Lung (tissue), 17 donors: ENCODE measurements at places on chromosomes 11 and 22.

DNA sequence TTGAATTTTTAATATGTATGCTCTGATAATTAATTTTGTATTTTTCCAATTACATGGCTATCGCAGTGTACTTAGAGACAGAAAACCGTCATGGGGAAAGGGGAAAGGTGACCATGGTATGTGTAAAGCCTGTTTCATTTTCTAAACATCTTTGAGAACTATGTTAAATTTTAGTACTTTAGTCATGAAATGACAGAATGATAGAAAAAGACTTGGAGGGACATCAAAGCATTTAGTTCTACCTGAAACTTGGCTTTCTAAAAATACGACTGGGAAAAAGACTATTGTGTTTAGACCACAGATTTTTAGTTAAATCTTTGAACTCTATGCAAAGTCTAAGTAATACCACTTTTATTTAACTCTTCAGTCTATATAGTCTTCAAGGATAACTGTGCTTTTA lies 54.1 kb downstream of the MAML2 start:
- no peak overlapping the region for H3K4me3 ChIP-seq
- H3K27ac ChIP-seq = no peak overlapping the region
- no peaks in the 10 kb centered on the region for H3K27me3 ChIP-seq
- H3K36me3 ChIP-seq = no peaks in the 10 kb centered on the region
- no peak for DNase-seq
- H3K4me1 ChIP-seq = peaks cover 25% of the 10 kb centered on the region

DNA sequence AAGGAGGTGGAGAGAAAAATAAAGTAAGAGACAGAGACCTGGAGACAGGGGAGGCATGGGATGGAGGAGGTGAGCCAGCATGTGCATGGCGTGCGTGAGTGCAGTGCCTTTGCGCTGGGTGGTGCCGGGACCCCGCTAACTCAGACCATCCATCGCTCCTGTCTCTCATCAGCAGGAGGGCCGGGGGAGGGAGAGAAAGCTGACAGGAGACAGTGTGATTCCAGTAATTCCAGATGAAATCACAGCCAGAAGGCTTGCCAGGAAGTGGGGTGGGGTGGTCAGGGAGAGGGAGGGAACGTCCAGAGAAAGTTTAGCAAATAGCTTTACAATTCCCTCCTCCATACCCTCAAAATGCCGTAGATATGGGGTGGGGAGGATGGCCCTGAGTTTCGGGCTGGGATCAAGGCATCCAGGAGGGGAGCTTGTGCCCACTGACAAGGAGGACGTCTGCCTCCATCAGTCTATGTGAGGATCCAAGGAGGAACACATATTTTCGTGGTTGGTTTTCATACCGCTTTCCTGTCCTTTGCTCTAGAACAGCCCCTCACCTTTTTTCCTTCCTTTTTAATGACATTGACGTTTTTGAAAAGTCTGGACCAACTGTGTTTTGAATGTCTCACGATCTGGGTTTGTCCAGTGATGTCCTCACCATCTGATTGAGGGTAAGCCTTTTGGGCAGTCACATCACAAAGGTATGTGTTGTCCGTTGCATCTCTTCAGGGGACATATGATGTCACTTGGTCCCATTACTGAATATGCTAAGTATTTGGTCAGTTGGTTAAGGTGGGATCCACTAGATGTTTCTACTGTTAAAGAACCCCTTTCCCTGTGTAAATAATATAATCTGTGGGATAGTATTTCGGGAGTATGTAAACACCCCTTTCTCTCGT lies 567.3 kb downstream of the MIAT start:
- peaks cover 8% of the 10 kb centered on the region for H3K4me1 ChIP-seq
- no peaks in the 10 kb centered on the region for H3K27me3 ChIP-seq
- H3K36me3 ChIP-seq = no peaks in the 10 kb centered on the region
- no peak overlapping the region for H3K27ac ChIP-seq
- no peak for DNase-seq

GRCh38 chr11:859394-860131 lies 16.9 kb downstream of the TSPAN4 start:
- H3K36me3 ChIP-seq = no peaks in the 10 kb centered on the region
- no peaks in the 10 kb centered on the region for H3K4me1 ChIP-seq
- DNase-seq = peak; percentile 94

DNA sequence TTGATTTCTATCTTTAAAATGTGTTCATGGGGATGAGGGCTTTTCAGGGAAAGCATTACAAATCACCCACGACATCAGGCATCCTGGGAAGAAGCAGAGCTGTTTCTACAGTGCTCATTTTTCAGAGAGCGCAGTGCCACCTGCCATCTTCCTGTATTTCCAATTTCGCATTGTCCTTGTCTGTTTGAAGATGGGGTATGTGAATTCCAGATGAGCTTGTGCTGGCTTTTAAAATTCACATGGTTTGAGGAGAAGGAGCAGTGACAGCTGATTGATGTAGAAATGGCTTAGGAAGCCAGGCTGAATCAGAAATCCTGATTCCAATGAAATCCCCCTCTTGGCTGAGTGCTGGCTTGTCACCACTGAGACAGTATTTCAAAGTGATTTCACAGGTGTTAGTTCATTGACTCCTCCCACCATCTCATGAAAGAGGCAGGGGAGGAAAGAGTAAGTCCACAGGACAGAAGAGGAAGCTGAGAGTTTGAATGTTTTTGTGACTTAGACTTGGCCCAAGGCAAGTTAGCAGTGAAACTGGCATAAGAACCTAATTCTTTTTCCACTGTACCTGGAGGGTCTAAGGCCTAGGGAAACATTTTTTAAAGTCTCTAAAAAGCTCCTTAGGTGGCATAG lies 344.6 kb upstream of the C11orf87 start:
- DNase-seq = no peak
- H3K27ac ChIP-seq = no peak overlapping the region
- no peaks in the 10 kb centered on the region for H3K27me3 ChIP-seq
- H3K4me1 ChIP-seq = peaks cover 4% of the 10 kb centered on the region
- no peaks in the 10 kb centered on the region for H3K36me3 ChIP-seq

DNA sequence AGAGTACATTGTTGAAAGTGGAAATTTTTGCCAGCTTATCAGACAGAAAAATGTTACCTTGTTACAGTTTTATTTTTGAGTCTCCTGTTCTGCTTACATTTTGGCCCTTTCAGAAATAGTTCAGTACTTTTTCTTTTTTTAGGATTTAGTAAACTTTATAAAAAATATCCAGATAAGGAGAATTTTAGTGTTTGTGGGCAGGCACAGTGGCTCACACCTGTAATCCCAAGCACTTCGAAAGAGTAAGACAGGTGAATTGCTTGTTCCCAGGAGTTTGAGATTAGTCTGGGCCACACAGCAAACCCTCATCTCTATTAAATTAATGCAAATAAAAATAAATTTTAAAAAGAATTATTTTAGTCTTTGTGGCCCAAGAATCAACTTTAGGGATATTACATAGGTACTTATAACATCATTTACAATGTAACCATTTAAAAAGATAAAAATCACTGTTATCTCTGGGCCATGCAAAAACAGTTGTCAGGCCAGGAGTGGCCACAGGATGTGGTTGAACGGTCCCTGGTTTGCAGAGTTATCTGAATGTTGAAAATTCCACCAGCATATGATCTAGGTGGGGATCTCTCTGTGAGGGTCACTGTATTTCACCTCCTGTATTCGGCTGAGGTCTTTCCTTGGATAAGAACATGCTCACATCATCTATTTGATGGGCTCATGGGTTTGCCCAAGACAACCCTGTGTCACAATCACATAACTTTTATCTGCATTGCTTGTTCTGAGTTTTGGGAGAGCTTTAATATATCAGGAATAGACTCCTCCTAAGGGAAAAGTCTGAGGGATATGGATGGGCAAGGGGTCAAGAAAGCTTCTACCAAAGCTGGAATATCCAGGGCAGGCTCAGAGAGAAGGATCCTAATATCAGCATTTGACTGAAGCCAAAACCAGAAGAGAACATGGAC lies 91.5 kb downstream of the GGTLC2 start:
- no peak overlapping the region for H3K27ac ChIP-seq
- H3K36me3 ChIP-seq = no peaks in the 10 kb centered on the region
- DNase-seq = no peak
- no peak overlapping the region for H3K4me3 ChIP-seq
- no peaks in the 10 kb centered on the region for H3K4me1 ChIP-seq

DNA sequence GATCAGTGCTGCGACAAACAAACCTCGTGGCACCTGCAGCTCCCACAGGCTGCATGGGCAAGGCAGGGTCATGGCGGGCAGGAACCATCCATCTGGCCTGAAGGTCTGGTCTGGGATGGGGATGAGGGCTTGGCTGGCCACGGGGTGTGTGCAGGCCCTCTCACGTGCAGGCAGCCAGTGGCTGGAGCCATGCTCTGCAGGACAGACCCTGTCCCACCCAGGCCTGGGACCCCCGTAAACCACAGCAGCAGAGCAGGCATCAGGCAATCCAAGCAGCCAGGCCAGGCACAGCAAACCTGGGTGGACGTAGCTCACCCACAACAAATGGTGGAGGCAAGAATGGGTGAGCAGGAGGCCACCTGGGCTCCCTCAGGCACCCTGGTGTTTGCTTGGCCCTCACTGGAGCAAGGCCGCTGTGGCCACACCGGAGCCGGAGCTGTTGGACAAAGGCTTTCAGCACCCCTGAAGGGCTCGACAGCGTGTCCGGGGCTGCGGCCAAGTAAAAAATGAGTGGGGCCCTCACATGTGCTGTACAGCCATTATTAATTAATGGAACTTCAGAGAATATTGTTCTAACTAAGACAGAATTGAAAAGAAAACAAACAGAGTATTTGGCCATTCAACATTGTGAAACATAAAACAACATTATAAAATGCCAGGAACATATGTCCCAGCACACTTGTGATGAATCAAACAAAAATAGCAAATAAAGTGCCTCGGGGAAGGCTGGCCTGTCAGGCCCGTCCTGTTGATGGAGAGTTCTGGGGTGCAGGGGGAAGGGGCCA lies 24.0 kb upstream of the GNB1L start:
- H3K4me1 ChIP-seq = peaks cover 29% of the 10 kb centered on the region
- no peak for DNase-seq
- H3K4me3 ChIP-seq = no peak overlapping the region
- peaks cover 3% of the 10 kb centered on the region for H3K36me3 ChIP-seq
- no peak overlapping the region for H3K27ac ChIP-seq
- no peaks in the 10 kb centered on the region for H3K27me3 ChIP-seq

GRCh38 chr11:95337972-95338429 lies 107.0 kb upstream of the SESN3 start:
- no peak overlapping the region for H3K4me3 ChIP-seq
- DNase-seq = no peak
- H3K36me3 ChIP-seq = no peaks in the 10 kb centered on the region
- peaks cover 52% of the 10 kb centered on the region for H3K4me1 ChIP-seq

- no peaks in the 10 kb centered on the region for H3K27me3 ChIP-seq
- H3K4me3 ChIP-seq = no peak overlapping the region
- peaks cover 12% of the 10 kb centered on the region for H3K36me3 ChIP-seq
- DNase-seq = no peak
- H3K4me1 ChIP-seq = no peaks in the 10 kb centered on the region
Measured at GRCh38 chr11:4059424-4059823, 35.2 kb upstream of the RRM1 start.

DNA sequence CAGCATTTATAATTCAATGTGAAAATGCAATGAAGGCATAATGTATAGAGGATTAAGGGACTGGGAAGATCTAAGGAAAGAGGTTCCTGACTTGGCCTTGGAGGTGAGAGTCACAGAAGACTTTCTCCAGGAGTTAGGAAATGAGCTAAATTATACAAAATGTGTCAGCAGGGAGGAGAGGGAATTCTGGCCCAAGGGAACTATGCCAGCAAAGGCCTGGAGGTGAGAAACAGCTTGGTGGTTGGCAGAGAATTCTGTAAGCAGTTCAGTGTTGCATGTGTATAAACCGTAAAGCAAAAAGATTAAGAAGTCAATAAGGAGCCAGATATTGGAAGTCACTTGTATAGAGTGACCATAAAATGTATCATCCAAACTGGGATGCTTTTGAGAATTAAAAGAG lies 142.2 kb upstream of the SESN3 start:
- H3K4me3 ChIP-seq = no peak overlapping the region
- no peaks in the 10 kb centered on the region for H3K27me3 ChIP-seq
- no peak for DNase-seq
- no peaks in the 10 kb centered on the region for H3K4me1 ChIP-seq
- H3K27ac ChIP-seq = no peak overlapping the region

DNA sequence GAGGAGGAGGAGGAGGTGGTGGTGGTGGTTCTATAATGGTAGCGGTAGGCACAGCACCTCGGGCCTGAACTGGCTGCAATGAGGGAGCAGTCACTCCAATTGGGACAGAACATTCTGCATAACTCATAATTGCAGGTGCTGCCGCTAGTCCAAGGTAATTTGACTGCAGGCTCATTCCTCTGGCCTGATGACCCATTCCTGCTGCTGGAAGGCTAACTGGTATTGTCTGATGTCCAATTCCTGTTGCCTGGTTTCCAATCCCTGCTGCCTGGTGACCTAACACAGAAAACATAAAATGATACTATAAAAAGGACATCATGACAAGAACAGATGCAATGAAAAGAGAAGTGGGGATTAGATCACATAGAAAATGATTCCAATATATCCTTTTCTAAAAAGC lies 7.9 kb upstream of the AGBL2 start:
- DNase-seq = no peak
- no peak overlapping the region for H3K4me3 ChIP-seq
- no peak overlapping the region for H3K27ac ChIP-seq
- H3K27me3 ChIP-seq = no peaks in the 10 kb centered on the region

DNA sequence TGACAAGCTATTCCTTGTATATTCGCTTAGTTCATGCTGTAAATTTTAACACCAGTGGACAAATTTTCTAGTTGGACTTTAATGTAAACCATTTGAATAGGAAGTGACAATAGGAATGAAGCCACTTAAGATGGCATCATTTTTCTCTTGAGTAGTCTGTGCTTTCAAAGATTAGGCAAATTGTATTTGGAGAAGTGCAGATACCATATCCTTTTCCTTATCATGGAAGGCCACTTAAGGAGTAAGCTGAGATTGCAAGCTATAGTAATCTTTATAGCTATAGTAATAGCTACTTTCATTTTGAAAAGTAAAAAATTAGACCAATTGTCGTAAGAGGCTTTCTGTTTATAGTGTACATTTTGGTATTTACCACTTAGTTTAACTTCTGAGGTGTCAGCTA lies 12.8 kb downstream of the CAPRIN1 start:
- DNase-seq = no peak
- peaks cover 14% of the 10 kb centered on the region for H3K36me3 ChIP-seq
- peaks cover 12% of the 10 kb centered on the region for H3K4me1 ChIP-seq
- no peaks in the 10 kb centered on the region for H3K27me3 ChIP-seq

GRCh38 chr11:107849790-107850189 lies 8.8 kb downstream of the SLC35F2 start:
- no peak overlapping the region for H3K4me3 ChIP-seq
- no peak overlapping the region for H3K27ac ChIP-seq
- DNase-seq = peak; percentile 63
- no peaks in the 10 kb centered on the region for H3K36me3 ChIP-seq
- no peaks in the 10 kb centered on the region for H3K4me1 ChIP-seq
- no peaks in the 10 kb centered on the region for H3K27me3 ChIP-seq
